ENCODE measurements at places on chromosomes 5 and 9. TPM values are rescaled to one million over a fixed set of nuclear protein-coding genes. Genes with fewer than 3 reads are reported as not detected.

Gene KCNT1
- 0.08 TPM for total RNA-seq

Gene HK3
- 0.33 TPM for total RNA-seq

GRCh38 chr9:72491242-72491641, 30.2 kb upstream of the TMC1 start:
- DNase-seq, result no peak

DNA sequence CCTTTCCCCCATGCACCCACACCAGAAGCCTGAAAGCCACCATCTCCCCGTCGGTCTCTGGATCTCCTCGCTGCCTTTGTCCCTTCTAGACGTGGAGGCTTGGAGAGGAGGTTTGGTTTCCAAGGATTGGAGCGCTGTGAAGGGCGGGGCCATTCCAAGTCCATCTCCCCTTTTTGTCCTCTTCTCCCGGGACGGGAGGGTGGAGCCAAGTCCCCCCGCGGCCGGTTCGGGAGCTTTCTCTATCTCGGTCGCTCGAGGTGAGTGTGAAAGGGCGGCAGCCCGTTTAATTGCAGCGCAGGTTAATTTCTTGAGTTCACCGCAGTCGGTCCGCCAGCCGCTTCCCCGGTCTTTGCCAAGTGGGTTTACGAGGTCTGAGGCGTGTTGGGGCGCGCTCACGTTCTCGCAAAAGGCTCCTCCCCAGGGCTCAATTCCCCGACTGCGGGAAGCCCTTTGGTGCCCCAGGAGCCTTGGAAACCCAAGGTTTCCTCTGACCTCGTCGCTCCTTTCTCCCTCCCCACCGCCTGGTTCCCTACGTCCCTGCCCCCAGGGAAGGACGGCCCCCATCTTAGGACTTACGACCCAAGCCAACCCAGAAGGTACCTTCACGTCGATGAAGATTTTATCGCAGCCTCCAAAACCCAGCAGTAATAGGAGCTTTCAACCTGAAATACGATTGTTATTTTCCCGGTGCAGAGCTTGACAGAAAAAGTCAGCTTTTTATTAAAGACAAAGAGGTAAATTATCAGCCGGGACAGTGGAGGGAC, 2.8 kb upstream of the ZNF462 start:
- DNase-seq, result no peak

- DNase-seq, result peak; percentile 72
Observed at GRCh38 chr9:109117856-109118807, 1.6 kb downstream of the TMEM245 start.

DNA sequence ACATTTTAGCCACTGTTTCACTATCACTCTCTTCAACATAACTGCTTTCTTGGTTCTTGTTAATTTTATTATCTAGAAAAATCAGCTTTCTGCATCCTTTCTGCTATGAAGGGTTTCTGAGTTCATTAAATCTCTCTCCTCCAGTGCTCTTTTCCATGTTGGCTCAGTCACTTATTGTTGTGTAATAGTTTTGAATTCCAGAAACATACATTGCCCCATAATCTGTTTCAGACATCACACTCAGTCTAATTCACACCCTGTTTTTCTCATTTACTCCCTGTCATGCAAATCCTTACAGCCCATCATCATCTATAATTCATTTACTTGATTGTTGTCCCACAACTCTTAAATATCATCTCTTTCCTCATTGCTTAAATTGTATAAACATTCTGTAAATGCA, 176.1 kb upstream of the CDH12 start:
- DNase-seq, result no peak

DNA sequence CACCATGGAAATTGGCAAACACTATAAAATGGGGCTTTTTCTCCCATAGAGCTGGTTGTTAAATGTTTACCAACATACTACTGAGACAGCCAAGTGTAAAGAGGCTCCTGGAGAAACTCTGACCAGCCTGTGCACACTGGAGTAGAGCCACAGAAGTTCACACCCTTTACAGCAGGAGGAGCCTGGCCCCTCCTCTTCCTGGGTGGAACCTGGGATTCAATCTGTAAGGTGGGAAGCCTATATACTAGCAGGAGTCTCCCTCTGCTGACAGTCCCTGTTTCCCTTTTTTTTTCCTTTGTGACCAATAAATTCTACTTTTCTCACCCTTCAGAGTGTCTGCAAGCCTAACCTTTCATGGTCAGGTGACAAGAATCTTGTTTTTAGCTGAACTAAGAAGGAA, 10.4 kb upstream of the SLC30A5 start:
- no peak for DNase-seq

GRCh38 chr9:15178631-15179030, 128.4 kb downstream of the TTC39B start:
- DNase-seq, result no peak

DNA sequence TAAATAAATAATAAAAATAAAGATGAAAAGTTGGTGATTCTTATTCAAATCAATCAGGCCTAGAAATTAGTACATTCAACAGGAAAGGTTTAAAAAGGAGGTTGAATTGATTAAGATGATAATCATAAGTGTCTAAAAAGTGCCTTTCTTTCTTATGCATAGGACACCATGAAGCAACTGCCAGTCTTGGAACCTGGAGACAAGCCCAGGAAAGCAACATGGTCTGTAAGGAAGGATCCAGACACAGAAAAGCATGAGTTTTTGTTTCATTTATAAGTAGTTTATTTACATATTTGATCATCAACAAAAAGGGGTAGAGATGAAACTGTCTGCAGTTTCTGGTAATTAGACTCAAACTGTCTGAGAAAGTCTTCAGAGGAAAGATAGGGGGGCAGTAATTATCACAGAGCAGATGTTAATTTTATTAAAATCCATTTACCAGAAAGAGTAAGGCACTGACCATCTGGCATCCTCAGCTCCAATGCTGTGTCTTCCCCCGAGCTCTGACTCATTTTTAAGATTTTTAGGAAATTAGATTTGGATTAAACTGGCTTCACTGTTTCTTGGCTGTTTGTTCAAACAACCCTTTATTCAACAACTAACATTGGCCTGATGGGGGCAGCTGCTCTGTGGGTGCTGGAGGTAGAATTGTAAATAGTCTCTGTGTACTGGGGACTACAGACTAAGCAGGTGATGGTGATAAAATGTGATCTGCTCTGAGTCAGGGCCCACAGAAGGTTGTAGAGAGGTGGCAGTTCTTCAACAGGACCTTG, 2.7 kb downstream of the RABEPK start:
- no peak for DNase-seq

DNA sequence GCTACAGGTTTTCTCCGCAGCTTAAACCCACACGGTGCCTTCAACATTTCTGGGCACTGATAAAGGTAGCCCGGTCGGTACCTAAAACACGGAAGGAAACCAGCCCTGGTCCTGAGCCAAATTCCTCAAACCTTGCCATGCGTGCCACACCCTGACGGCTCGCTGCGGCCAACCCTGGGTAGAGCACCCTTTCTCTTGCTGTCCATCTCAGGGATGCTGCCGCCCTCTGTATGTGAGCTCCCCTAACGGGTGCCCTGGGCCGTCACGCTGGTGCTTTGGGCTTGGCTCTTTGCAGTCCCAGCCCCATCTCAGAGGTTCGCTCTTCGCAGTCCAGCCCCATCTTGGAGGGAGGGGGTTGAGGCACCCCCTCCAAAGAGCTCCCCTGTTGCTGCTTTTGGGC, 43.9 kb downstream of the PNPLA7 start:
- DNase-seq, result no peak

GRCh38 chr5:61673007-61673735, 341.1 kb downstream of the ZSWIM6 start:
- DNase-seq, result no peak

Measured in activated CD4-positive, alpha-beta memory T cell treated with anti-CD3 and anti-CD28 coated beads, Interleukin-2, amount 10 ng/mL, durations not matched to agents 7 days and 5 days (primary cell).